ENCODE measurements at places on chromosomes 16 and 17.

DNA sequence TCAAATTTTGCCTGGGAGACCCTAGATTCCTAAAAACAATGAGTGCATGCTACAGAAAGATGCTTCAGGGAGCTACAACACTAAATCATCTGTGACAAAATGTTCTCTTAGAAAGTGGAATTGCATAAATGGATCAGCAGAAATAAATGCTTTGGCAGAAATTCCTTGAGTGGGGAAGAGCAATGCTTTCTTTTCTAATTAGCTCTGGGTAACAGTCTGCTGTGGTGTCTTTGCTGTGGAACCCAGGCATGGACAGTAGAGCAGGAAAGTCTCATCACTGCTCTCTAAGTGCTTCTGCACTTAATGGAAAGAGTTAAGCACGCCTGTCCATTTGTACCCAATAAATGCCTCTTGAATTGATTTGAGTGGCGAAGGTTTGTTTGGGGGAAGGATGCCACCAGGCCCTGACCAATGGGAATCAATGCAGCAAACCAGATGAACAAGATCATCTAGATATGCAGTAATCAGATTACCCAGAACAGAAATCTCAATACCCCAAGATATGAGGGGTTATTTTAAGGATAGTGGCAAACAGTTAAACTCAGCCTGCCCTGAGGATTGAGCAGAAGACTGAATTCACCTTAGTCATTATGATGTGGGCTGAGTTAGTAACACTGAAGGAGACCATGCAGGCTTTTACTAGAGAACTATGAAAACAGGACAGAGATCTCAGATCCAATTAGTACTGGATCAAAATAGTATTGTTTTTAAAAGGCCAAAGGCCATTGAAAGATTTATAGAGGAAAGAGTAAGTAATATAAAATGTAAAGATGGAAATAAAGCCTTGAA, 13.6 kb downstream of the HLF start:
- DNase-seq = no peak

GRCh38 chr17:67436233-67436632, 59.2 kb downstream of the PITPNC1 start:
- no peak for DNase-seq

- no peak for DNase-seq
These were observed 418.9 kb upstream of the C16orf82 start for GRCh38 chr16:26647870-26648269.

GRCh38 chr16:70252355-70252988, 732 bp upstream of the EXOSC6 start:
- DNase-seq = peak; percentile 33

DNA sequence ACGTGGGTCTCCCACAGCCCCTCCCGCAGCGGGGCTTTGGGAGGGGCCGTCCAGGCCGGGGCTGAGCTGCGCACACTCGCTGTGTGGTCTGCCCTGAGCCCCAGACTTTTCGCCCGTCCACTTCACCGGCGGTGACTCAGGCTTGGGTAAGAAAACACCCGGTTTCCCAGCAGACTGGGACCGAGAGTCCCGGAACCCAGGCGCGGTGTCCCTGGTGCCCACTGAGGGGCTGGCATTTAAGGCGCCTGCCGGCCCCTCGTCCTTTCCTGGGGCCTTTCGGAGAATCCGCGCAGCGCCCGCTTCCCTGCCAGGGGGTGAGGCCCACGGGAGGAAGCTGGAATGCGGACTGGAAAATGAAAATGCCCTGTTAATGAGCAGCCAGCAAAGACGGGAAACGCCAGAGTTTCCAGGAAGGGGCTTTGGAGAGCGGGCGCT, 100.3 kb downstream of the C16orf95 start:
- no peak for DNase-seq

DNA sequence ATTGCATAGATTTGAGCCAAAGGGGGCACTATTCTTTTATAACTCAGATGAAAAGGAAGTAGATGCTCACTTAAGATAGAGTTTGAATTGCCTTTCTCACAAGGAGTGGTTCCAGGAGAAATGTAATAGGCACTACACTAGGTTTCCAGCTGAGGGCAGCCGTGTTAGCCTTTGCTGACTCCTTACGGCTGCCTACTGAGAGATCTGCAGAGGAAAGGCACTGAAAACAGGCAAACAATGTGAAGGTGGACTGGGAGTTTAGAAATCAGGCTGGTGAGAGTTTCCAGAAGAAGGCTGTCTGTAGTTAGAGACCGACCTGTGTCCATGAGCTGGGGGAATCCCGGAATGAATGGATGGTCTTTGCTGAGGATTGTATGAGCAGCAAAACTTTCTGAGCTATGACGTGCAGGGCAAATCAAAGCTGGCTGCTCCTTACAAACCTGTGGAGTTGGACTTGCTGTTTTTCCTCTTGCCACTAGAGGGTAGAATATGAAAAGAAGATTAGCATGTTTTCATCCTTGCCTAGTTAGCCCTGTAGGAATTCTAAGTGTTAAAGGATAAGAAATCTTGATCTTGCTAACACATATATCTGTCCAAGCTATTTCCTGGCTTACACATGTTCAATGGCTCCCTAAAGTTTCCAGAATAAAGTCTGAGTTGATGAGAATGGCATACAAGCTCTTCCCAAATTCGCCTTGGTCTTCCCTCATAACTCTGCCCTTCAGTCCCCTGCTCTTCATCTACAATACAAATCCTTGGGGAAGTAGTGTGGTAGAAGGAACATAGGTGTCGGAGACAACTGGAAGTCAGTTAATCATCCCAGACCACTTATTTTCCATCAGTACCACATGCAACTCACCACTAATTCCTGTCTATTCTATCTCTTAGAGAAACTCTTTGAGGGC, 20.1 kb upstream of the TAOK1 start:
- peak; percentile 23 for DNase-seq

DNA sequence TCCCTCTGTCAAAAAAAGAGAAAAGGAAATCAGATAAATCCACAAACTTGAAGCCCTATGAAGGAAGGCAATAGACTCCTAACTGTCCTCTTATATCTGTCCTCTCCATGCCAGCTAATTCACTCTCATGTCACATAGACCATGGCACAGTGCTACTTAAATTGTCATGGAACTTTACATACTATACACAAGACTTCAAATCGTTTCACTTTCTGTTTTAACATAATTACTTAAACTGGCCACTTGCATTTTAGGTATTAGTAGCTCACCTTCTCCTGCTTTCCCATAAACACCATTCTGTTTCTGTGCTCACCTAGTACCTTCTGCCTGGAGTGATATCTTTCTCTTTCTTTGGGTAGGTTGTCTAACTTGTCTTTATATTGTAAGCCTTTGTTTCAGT, 816.7 kb upstream of the KIF2B start:
- no peak for DNase-seq

- DNase-seq = no peak
These were observed 34.1 kb downstream of the SNX29 start for GRCh38 chr16:12010388-12011251.

DNA sequence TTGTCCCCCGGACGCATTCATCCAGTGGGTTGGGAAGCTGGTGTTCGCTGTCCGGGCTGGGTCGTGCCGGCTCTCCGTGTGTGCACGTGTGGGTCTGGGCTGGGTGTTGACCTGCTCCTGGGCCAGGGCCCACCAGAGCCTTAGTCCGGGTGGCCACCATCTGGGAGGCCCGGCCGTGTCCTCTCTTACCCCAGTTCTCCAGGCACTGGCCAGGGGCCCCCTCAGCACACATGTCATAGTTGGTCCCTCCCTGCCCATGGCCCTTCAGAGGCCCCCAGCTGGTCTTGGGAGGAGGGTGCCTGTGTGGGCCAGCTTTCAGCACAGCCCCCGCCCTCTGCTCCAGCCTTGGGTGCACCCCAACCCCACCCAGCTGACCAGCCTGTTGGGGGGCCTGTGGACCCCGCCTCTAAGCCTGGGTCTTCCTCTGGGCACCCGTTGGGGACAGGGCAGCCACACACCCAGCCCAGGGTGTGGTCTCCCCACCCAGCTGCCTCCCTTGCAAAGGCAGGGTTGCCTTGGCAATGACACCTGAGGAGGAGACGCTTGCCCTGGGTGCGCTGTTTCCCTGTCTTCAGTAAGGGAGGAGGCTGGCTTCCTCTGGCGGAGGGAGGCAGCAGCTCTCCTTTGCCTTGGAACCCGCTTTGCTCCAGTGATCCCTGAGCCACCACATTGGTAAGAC, 77.4 kb downstream of the JPH3 start:
- DNase-seq = no peak

DNA sequence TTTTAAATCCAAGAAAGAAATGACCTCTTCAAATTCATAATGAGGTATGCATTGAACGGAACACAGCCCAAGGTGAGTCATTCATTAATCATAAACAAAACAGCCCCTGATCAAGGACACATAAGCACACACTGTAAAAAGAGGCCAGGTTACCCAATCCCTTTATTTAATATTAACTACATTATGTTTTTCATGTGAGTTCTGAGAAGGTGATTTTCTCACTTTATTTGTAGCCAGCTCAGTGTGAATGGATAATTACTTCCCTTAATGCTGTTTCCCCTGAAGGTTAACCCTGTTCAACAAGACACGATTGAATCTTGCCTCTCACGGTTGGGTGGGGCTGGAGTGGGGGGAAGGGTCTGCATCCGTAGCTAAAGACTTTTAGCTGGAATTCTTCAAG, 257.3 kb upstream of the SALL1 start:
- no peak for DNase-seq

DNA sequence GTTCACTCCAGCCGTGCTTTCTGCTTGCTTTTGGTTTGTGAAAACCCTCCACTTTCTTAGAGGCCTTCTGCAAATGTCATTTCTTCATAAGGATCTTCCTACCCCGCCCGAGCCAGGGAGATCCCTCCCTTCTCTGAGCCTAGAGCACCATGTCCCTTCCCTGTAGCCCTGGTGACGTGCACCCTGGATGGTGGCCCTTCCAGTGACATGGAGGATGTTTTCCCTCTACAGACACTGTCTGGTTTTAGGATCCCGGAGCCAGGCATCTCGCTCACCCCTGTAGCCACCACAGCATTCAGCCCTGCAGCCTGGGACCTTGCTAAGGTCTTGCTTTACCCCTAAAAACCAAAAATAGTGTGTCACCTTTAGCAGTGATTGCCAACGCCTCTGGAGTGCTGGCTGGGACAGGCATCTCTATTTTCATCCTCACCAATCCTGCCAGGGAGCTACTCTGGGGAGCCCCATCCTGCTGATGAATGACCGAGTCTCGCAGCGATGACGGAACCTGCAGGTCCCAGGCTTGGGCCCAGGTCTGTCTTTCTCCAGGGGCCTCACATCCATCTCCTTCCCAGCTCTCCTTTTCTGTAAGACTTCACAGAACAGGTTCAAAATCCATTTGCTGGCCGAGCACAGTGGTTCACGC, 394.1 kb upstream of the TNRC6C start:
- no peak for DNase-seq

- no peak for DNase-seq
These were observed 4.2 kb downstream of the EIF1 start for GRCh38 chr17:41692722-41693521.

- DNase-seq = peak; percentile 50
These were observed 45.9 kb downstream of the SLC6A2 start for GRCh38 chr16:55701442-55702319.

- no peak for DNase-seq
These were observed 6.3 kb downstream of the CHD3 start for GRCh38 chr17:7894866-7895265.

DNA sequence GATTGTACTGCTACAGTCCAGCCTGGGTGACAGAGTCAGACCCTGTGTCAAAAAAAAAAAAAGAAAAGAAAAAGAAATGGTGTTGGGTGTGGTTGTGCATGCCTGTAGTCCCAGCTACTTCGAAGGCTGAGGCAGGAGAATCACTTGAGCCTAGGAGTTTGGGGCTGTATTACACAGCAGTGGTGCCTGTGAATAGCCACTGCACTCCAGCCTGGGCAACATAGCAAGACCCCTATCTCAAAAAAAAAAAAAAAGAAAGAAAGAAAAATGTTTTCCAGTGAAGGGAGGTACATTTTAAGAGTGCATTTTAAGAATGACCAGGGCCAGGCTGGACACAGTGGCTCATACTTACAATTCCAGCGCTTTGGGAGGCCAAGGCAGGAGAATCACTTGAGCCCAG, 6.3 kb downstream of the ARL2BP start:
- no peak for DNase-seq

- no peak for DNase-seq
These were observed 455.7 kb downstream of the CNTNAP4 start for GRCh38 chr16:76732894-76733293.

GRCh38 chr17:50630524-50631194, 4.0 kb upstream of the ABCC3 start:
- peak; percentile 60 for DNase-seq

DNA sequence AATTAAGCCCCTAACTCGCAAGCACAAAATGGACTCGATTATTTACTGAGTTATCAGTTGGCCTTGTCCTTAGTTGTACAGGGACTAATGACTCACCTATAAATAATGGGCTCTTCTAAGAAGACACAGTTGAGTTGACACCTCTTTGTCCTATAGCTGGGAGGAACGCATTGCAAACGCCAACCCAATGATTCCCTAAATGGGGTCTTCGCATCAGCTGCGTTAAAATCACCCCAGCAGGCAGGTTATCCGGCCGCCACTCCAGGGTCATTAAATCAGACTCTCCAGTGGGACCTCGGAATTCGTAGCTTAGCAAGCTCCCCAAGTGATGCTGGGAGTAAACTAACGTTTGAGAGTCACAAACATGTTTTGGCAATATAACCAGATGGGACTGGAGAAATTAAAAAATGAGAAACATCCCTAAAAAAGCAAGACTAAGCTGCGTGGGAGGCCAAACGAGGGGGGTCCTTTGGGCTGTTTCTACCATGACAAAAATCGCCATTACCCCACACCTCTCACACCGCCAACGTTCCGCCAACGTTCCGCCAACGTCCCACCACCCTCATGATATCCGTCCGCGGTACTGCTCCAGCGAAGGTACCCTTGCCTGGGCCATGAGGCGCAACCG, 932 bp upstream of the NFE2L1 start:
- DNase-seq = no peak

DNA sequence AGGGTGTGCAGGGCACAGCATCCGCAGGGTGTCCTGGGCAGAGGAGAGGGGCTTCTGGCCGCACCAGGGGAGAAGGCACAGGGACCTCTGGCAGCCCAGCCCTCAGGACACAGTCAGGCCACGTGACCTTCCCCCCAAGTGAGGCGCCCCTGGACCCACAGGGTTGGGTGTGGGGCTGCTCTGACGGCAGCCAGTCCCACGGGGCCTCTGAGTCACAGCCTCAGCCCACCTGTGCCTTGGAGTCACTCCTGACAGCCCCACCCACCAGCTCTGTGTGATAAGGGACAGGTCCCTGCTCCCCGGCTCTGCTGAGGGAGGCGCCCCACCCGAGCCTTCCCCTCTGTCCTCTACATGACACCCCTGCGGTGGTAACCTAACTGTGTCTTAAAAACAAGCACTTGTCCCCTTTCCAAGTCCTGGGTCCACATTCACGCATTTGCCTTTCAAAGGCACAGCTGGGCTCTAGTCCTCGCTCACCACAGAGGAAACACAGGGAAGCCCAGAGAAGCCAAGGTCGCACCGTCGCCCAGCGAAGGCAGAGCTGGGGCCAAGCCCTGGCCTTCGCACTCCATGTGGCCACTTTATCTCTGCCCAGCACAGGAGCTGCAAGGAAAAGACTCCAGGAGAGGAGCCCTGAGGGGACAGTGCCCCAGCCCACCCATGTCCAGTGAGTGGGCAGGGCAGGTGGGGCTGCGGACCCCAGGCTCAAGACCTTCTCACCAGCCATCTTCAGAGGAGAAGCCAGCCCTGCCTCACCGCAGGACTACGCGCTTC, 5.1 kb upstream of the NPTX1 start:
- no peak for DNase-seq

Data from activated naive CD8-positive, alpha-beta T cell treated with anti-CD3 and anti-CD28 coated beads for 36 hours (primary cell).